GM19239 (cell line): ENCODE measurements at places on chromosomes 5 and 9.

DNA sequence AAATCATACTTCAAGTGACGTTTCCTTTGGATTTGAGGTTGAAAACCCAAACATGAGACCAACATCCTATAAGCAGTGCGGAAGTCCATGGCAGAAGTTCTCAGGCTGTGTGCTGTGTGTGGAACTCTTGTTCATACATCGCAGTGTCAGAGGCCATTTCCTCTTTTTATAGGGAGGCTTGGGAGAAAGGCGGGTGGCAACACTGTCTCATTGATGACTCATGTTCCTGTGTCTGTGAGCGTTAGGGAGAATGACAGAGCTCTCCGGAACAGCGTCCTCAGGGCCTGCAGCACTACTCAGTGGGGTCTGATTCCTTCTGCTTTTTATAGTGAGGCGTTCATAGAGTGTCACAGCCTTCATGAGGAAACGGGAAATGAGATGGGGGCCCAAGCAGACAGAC is 98.8 kb upstream of the BASP1 start:
- DNase-seq, result no peak

- DNase-seq, result no peak
Measured at GRCh38 chr9:102892025-102892424, 103.1 kb upstream of the CYLC2 start.

DNA sequence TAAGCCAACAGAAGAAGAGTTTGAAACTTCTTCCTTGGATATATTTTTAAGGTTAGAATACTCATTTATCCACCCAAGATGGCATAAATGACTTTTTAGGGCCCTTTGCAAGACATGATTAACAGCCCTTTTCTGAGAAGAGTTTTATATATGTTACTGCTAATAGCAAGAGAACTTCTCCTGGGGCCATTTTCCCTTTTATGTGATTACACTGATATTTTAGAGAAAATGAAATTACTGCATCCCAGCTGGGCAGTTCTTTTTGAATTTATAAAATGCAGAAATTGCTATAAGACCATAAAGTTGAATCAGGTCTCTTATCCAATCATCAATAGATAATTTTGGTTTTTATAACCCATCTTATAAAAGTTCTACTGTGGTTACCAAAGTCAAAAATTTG is 161.3 kb upstream of the RFX3 start:
- no peak for DNase-seq

DNA sequence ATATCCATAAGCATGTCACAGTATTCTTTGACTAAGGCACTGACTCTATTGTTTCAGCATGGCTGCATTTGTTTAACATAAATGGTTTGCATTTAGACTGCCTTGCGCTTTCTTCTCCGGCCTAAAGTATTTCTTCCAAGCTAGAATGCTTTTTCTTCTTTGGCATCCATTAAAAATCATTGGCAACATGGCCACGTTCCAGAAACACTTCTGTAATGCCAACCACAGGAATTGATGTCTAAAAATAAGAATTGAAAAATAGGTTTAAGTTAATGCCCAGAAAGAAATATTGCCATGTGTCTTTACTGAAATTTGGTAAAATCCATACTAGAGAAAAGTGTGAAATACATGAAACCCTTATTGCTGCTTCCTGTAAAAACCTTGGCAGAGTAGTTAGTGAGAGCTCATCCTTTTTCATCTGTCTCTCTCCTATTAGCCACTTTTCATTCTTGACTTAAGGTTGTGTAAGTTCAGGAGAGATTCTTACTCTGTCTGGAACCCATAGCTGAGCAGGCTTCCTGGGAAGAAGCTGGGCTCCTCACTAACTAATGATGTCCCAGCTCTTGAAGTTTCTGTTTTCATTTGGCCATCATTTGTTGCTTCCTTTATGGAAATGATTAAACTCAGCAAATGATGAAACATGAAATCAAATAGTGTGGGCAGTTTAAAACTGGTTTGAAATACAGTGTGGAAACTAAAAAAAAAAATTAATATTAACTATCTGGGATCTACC is 58.2 kb upstream of the RPS23 start:
- no peak for DNase-seq

- no peak for DNase-seq
Measured at GRCh38 chr9:129270903-129271431, 92.9 kb upstream of the IER5L start.

DNA sequence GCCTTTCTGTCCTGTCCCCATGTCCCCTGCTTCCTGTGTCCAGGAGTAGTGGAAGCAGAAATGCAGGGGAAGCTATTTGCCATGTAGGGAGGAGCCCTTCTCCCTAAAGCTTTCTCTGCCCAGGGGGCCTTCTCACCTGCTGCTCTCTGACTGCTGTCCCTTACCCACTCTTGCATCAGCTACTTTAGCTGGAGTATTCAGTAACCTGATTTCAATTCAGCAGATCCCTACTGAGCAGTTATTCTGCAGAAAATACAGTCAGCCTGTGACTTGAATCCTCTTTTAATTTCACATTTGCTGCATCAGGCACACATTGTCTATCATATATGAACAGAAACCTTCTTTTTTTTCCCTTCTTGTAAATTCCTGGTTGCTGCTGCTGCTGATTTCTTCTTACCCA is 90.4 kb downstream of the MVB12B start:
- DNase-seq, result no peak

DNA sequence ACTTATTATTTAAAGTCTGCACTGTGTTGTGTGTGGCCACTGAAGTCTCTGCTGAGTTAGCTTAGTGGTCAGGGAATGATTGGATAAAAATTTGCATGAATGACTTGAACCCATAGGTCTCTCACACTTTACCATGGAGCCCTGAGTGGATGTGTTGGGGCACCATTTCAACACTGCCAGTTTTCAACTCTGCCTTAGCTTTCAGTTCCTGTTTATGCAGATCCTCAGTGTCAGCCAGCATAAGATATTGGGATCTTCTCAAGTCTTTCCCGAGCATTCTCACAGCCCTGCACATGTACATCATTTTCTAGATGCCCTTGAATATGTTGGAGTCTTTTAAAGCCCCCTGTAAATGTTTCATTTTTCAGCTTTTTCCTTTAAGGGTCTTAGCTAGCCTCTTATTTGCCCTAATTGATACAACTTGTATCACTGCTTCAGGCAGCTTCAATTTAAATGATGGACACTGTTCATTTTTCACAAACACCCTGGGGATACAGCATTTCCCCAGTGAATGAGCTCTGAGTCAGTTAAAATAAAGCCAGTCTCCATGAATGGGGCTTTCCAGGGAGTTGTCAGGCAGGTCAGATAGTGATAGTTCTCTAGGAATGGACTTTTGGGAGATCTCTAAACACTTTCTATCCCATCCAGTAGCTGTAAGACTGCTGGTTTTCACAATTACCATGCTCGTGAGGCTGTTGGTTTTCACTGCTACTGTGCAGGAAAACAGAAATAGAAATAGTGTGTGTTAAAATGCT is 211.9 kb upstream of the PAPPA start:
- no peak for DNase-seq

DNA sequence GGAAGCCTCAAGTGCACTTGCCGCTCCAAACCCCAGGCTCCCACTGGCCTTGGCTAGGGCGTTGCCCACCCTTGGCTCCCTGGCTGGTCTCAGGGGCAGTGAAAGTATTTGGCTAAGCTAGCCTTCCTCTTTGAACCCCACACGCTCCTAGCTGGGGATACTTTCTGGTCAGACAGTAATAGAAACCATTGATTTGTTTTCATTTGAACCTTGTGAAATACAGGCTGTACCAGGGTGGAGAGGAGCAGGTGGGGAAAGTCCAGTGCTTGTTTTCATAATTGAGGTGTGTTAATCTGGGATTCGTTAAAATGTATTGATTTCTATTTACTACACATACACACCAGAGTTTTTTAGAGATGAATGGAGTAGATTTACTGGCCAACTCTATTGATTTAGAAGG is 45.9 kb upstream of the TRMT10B start:
- no peak for DNase-seq

DNA sequence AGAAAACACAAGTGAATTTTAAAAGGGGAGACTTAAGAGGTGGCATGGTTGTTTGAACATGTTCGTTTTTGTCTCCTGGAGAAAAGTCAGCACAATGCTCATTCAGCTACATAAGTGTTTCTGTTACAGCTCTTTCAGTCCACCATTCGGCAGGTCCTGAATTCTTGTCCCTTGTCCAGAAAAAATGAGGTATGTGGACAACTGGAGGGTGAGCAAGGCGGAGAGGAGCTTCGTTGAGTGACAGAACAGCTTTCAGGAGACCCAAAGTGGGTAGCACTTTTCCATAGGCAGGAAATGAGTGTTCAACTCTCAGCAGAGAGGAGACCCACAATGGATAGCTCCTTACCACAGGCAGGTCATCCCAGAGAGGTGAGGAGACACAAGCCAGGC is 4.9 kb downstream of the PDCD1LG2 start:
- no peak for DNase-seq

DNA sequence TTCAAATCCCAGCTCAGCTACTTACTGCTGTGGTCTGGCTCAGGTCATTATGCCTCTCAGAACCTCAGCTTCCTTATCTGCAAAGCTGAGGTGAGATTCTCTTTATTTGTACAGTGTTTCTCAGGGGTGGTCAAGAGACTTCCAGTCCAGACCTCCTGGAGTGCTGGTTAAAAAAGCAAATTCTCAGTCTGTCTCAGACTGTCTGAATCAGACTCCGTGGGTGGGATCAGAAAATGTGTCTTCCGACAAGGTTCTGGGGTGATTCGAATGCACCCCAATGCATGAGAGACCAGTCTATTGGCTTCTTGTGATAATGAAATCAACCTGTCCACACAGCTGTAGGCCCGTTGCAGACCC is 137.7 kb upstream of the SMIM23 start:
- no peak for DNase-seq

DNA sequence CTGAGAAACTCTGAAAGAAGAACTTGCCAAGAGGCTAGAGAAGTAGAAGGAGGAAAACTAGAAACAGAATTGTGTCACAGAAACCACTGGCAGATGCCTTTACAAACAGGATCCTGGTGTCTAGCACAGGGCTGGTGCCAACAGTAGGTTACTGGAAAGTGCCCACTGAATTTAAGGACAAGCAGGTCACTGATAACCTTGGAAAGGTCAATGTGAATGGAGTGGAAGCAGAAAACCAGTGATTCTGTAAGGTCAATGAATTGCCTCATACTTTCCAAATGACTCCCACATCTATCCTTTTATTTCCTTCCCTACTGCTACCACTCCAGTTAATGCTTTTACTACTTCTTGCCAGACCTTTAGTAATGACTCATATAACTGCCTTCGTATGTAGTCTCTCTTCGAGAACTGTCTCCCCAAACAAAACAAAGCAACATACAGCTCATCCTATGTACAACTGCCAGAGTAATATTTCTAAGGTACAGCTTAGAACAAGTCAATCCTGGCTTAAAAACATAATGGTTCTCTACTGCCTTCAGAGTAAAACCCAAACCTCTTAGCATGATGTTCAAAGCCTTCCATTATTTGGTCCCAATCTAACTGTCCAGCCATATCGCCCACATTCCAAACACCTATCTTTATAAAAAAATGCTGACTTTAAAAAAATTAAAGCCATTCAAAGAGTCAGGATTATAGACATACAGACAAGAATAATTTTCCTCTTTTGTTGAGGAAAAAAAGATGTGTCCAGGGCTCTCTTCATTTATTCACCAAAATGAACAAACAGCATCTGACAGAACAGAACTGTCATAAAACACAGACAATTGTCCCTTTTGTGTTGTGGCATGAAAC is 52.5 kb downstream of the NR3C1 start:
- peak; percentile 10 for DNase-seq

DNA sequence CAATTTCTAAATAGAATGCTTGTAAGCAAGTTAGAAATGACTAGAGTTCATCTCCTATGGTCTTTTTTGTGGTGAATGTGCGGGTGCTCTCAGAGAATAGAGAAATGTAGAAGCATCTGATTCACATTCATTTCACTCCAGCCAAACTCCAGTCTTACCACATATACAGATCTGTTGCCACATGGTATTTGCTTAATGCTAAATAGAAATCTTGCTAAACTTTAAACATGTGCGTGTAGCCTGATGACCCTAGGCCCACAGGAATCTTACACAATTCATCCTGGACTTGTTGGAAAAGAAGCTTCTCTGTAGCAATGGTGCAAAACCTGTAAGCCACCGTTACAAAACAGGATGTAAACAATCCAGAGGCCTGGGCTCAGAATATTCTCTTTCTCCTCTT is 135.2 kb downstream of the PCSK1 start:
- no peak for DNase-seq
